ENCODE measurements at places on chromosomes 12 and 14. TPM values are rescaled to one million over a fixed set of nuclear protein-coding genes. Genes with fewer than 3 reads are reported as not detected.

The NEUROD4 gene
- 3.4 TPM for total RNA-seq

The DPF3 gene
- total RNA-seq = 4.6 TPM

The GNB3 gene
- total RNA-seq = 2.4 TPM

DNA sequence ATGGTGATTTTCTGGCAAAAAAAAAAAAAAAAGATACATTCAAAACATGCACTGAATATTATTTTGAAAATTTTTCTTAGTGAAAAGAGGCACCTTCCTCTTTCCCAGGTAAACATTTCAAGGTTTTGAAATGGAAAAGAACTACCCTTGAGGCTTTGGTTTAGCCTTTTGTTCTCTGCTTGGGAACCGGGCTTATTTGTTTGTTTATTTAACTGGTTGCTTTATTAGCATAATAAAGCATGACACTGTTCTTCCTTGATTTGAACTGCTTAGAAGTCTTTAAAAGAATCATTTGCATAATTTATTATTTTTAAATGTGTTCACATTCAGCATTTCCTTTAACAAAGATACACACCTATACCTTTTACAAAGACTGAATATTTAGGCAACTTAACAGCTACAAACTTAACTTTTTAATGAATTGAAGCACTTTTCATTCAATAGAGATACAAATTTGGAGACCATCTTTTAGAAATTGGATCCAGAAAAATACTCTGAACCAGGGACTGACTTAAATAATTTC, 174.5 kb downstream of the FBXL14 start:
- DNase-seq = no peak

- DNase-seq = peak; percentile 82
Measured at GRCh38 chr12:132614861-132615578, 3.6 kb upstream of the P2RX2 start.

DNA sequence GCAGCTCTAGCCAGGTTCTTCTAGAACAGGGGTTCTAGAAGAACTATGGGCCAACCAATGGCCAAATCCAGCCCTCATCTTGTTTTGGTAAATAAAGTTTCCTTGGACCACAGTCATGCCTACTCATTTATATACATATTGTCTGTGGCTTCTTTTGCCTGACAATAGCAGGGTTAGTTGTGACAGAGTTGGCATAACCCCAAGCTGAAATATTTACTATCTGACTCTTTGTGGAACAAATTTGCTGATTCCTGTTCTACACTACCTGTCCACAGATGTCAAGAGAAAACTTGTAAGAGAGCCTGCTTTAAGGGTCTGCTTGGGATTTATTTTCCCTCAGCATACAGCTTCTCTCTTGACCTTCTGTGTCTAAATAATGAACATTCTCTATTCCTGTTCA, 289.0 kb downstream of the KSR2 start:
- DNase-seq = no peak

All from umbilical cord (tissue), 2 donors.